ENCODE measurements at places on chromosomes 3 and 15.

DNA sequence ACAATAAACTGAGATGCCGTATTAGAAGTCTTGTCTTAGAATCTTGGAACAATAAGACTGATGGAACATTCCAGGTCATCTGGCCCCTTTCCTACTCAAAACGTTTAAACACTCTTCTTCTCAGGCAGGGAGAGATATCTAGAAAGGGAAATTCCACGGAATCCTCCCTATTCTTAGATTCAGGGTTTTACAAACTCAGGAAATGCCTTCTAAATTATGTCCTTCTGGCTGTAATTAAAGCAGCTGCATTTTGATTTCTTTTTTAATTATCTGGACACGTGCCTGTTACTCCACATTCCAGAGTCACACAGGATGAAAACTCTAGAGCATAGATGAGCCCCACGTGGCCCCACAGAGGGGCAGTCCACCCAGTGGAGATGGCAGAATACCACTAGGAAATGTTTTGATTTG, 41.5 kb upstream of the MTMR10 start:
- no peak for DNase-seq

GRCh38 chr3:69715204-69715603, 24.1 kb upstream of the MITF start:
- DNase-seq: no peak

GRCh38 chr15:101051291-101052030, 132.3 kb downstream of the LRRK1 start:
- peak; percentile 10 for DNase-seq

DNA sequence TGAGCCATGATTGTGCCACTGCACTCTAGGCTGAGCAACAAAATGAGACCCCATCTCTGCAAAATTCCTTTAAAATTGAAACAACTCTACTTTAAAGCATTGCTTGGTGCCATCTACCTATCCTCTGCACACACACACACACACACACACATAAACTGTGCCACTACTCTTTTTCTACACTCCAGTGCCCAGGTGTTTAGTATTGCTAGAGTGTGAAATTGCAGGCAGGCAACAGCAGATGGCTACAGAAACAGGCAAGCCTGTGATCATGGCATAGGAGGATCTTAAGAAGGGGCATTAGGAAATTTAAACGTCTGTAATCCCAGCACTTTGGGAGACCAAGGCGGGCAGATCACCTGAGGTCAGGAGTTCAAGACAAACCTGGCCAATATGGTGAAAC, 39.0 kb downstream of the SIDT1 start:
- no peak for DNase-seq

GRCh38 chr15:43067717-43068461, 37.9 kb downstream of the UBR1 start:
- DNase-seq: no peak

DNA sequence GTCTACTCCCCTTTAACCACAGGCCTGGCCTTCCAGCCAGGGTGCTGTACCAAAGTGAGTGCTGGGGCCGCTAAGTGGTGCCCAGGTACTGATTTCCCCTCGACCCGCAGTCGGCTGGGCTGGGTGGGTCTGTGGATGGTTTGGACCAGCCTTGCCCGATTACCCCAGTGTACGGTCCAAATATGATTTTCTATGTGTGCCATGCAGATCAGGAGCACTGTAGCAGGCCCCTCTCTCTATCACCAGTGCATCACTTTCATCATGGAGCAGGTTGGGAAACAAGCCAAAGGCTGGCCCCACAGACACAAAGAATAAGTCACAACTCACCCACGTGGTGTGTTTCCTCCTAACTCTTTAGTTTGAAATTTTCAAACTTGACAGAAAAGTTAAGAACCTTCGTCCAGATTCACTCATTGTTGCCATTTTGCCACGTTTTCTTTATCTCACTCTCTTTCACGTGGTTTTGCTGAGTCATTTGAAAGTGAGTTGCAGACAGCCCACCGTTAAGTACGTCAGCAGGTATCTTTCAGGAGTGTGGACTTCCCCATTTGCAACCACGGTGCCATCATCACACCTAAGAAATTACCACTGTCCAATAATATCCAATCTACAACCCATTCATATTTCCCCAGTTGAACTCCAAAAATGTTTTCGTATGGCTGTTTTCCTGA, 37.0 kb downstream of the ZNF710 start:
- no peak for DNase-seq

GRCh38 chr3:32961189-32961715, 9.8 kb downstream of the CCR4 start:
- no peak for DNase-seq

DNA sequence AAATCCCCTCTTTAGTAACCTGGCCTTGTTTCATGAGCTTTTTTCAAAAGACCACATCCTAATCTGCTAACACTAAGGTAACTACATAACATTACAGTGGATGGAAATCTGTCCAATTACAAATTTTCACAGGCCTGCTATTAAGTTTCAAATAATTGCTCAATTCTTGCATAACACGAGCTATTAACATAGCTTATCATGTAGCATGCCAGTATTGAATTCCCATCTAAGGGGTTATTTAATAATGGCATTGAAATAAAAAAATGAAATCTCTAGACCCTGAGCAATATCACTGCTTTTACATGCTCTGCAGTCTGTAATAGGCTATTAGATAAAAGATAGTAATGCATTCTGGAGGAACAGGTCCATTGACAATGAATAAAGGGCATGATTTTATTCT, 748.3 kb upstream of the NECTIN3 start:
- no peak for DNase-seq

GRCh38 chr3:44058022-44058867, 183.4 kb upstream of the TOPAZ1 start:
- DNase-seq: no peak

DNA sequence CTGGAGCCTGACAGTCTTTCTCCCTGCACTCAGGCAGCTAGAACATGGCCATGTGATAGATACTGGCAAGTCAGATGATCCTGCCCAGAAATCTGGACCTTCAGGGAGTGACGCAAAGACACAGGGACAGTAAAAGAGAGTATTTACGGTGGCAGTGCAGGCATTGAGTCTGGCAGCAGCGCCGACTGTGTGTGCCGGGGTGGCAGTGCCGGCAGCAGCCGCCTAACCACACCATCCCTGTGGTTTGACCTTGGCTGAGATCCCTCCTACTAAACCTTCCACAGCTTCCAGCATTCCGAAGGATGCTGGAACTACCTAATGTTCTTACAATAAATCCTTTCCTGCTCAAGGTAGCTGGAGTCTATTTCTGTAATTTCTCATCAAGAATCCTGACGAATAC, 4.6 kb upstream of the TSPAN3 start:
- DNase-seq: peak; percentile 32

GRCh38 chr15:71066983-71067382, 48.3 kb upstream of the THSD4 start:
- DNase-seq: no peak

Measured in testis (tissue), 5 donors.